Activated CD8-positive, alpha-beta memory T cell treated with anti-CD3 and anti-CD28 coated beads, Interleukin-2, amount 50 U/mL, for 48 hours (primary cell): ENCODE measurements at places on chromosomes 12 and 14.

DNA sequence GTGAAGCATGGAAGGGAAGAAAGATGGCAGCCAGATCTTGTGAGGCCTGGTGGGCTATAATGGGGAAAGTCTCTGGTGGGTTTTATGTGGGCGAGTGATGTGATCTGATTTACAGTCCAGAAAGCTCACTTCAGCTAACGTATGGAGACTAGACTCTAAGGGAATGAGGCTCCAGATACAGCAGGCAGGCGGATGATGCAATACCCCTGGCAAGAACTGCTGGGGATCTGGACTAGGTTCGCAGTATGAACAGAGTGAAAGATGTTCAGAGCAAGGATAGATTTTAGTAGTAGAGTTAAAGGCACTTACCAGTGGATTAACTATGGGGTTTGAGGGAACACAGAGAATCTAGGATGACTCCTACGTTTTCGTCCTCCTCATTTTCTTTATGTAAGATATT lies 253.1 kb downstream of the ANO2 start:
- DNase-seq, result no peak

DNA sequence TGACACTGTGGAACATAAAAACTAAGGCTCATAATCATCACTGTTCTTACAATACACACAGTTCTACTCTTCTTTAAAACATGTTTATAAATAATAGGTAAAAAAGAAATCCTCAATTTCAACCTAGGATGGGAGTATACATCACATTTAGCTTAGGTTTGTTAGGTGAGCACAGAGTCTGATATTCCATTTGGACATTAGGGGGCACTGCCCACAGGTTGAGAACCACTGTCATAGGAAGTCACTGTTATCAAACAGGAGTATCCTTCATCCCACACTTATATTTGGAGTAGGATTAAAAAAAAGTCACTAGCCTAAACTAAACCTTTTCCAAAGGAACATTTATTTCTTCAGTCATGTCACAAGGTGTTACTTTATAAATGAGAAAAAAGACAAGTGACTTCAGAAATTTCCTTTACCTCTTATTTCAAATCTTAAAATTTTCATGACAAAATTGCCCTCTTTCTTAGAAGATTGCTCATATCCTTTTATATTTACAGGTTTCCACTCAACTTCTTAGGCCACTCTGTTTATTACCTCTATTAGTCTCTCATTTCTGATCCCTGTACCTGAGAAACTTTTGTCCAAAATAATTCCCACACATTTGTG lies 240.6 kb downstream of the CPNE8 start:
- no peak for DNase-seq

DNA sequence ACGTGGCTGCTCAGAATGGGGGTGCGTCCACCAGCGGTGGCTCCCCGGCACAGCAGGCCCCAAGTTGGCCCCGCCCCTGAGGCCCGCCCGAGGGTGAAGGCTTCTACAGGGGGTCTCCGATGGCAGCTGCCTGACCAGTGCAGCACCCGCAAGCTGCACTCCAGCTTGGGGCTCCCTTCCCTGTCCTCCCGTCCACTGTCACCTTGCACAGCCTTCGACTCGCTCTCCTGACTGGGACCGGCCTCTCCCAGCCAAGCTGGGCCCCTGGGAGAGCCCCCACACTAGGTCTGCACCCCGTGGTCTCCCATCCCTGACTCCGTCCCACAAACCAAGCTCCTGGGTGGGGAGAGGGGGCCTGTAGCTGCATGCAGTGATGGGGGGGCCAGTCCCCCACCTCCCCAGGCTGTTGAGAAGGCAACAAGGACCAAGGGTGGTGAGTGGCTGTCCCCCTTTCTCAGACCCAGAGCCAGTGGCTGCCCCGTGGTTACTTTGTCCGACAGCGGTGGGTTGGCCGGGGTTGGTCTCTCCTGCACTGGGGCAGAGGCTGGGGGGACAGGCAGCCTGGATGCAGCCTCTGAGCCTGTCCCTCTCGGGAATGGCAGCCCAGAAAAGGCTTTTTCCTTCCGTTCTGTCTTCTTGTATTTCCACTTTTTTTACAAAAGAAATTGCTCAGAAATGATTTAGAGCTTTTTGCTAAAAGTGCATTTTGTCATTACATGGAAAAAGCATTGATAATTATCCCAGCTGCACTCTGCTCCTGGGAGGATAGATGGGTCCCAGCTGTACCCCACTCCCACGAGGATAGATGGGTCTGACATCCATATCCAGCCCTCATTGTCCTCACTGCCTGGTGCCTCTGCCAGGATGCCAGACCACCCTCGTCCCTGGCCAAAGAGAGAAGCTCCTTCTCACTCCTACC lies 217.0 kb downstream of the KIF26A start:
- DNase-seq, result no peak

GRCh38 chr14:104209985-104210816 lies 71.8 kb downstream of the KIF26A start:
- no peak for DNase-seq

GRCh38 chr12:5554711-5555110 lies 122.8 kb downstream of the NTF3 start:
- no peak for DNase-seq

DNA sequence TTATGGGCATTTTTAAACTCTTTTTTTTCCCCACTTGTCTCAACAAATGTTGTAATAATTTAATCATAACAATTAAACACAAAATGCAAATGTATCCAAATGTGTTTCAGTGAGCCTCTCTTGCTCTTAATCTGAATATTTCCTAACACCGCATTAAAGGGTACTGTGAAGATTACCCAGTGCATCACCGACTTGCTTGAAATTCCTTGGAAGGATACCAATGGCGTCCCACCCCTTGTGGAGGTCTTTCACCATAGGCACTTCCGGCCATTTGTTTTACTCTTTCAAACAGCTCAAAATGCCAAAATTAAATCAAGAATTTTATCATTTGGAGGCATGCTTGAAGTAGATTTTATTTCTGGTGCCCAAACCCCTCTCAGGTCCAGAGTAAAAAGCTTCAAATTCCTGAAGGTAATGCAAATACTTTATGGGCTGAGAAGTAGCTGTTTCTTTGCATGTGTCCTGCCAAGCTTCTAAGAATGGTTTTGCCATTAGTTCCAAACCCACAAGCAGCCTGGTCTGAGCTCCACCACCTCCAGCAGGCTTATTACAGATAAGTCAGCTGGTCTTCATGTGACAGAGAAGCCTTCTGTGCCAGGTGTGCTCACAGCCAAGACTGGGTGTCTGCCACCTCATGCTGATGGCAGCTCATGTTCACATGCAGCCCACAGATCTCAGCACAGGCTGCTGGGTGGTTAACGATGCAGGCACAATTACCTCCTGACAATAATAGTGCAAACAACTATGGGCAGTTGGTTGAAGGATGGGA lies 16.4 kb upstream of the NUDT4 start:
- no peak for DNase-seq

- DNase-seq, result no peak
These were observed 47.5 kb downstream of the ZNF664 start for GRCh38 chr12:124020514-124020949.

- DNase-seq, result no peak
These were observed 46.3 kb upstream of the ATP2A2 start for GRCh38 chr12:110234755-110235154.

GRCh38 chr14:74875941-74876913 lies at the start of gene PROX2:
Gene PROX2, minus strand, starts transcription at chr14:74876145. Its CDS starts 12,311 bp downstream, at chr14:74863834.
- peak; percentile 74 for DNase-seq

GRCh38 chr12:113456199-113456598 lies 15.5 kb downstream of the LHX5 start:
- DNase-seq, result no peak

GRCh38 chr12:124565656-124566160 lies 1.7 kb downstream of the NCOR2 start:
- no peak for DNase-seq

- no peak for DNase-seq
These were observed 163.0 kb downstream of the ATP23 start for GRCh38 chr12:58104351-58104755.

- DNase-seq, result no peak
These were observed 249.4 kb downstream of the PDZRN4 start for GRCh38 chr12:41437563-41437962.

- no peak for DNase-seq
These were observed 20.4 kb downstream of the SAV1 start for GRCh38 chr14:50647753-50648152.

DNA sequence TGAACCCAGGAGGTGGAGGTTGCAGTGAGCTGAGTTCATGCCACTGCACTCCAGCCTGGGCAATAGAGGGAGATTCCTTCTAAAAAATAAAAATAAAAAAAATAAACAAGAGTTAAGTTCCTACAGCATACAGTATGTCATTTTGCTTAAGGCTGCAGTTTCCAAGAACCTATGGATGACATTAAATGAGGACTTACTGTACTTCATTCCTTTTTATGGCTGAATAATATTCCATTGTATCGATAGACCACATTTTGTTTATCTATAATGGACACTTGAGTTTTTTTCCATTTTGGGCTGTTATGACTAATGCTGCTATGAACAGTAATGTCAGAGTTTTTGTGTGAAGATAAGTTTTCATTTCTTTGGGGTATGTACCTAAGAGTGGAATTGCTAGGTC lies 17.4 kb downstream of the RASAL1 start:
- no peak for DNase-seq

GRCh38 chr12:5650281-5650680 lies 218.4 kb downstream of the NTF3 start:
- DNase-seq, result no peak

- DNase-seq, result no peak
These were observed 879 bp upstream of the HSPB8 start for GRCh38 chr12:119177724-119178380.

- no peak for DNase-seq
These were observed 7.4 kb downstream of the LRP1 start for GRCh38 chr12:57135527-57136326.

DNA sequence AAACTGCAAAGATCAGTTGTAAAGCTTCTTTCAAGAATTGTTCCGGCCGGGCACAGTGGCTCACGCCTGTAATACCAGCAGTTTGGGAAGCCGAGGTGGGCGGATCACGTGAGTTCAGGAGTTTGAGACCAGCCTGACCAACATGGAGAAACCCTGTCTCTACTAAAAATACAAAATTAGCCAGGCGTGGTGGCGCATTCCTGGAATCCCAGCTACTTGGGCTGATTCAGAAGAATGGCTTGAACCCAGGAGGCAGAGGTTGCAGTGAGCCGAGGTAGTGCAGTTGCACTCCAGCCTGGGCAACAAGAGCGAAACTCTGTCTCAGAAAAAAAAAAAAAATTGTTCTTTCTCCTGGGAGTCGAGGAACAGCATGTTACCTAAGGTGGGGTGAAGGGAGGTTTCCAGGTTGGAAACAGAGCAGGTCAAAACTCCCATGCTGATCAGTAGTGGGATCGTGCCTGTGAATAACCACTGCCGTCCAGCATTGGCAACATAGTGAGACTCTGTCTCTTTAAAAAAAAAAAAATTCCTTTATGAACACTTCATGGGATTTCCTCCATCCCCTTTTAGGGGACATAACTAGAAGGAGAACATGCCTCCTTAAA lies 13.9 kb downstream of the FBXO34 start:
- no peak for DNase-seq

DNA sequence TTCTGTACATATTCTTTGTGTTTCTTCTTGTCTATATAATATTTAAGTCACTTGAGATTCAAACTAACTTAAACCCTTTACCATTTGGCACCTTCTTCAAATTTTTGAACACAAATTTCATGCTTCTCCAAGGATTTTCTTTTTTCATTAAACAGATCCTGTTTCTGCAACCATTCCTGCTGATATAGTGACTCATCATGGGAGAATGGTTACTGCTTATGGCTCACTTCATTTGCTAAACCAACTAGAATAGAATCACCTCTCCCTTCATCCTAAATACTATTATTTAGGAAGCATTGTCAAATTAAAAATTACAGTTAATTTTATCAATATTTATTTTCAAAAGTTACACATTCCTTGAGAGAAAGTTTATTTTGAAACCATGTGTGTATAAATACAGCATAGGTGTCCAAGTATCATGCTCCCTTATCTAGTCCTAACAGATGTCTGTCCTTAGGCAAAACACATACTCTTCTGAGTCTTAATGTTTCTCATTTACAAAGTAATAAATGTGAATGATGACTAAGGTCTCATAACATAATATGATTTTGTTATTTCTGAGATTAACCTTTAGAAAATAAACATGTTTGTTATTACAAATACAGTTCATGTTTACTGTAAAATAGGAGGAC lies 40.7 kb downstream of the PLCZ1 start:
- DNase-seq, result no peak

DNA sequence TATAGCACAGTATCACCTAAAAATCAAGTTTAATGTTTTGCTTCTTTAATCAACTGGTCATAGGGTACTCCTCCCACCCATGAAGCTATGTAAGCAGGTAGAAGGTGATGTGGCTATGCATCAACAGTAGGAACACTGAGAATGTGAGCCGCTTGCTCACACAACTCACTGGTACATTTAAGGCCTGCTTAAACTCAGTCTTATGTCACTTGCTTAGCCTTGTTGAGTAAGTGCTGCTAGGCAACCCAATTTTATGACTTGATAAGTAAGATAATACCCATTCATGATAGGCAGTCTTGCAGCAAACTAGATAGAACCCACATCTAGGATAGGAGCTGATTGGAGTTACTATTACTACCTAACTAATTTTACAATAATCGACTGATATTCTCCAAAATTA lies 70.0 kb upstream of the BMP4 start:
- DNase-seq, result no peak

- no peak for DNase-seq
These were observed 5.9 kb downstream of the TBX3 start for GRCh38 chr12:114678028-114678427.

DNA sequence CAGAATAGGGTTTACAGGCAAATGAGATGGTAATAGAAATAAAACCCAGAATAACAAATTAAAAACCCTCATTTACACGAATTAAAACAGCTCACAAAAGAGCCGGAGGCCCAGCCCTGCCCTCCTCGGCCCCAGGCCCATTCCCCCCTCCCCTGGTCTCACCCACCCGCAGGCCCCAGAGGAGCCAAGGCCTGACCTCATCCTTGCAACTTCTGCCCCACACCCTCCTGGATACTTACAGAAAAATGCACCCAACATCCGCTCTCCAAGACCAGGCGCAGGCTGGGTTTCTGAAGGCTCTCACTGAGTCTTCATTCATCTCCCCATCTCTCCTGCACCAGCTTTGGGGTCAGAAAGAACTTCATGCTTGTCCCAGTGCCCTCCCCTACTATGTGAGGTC lies 16.2 kb upstream of the VSX2 start:
- no peak for DNase-seq
